ENCODE measurements at places on chromosomes 3 and 15. TPM values are rescaled to one million over a fixed set of nuclear protein-coding genes. Genes with fewer than 3 reads are reported as not detected.

GRM2 gene
- total RNA-seq, result 0.82 TPM

CCNDBP1 gene
- 44.1 TPM for total RNA-seq

MINDY2 gene
- 27.1 TPM for total RNA-seq

ZNF80 gene
- not detected for total RNA-seq

PLSCR5 gene
- total RNA-seq, result not detected

SLC15A2 gene
- 4.2 TPM for total RNA-seq

BTD gene
- 26.9 TPM for total RNA-seq

SAMD7 gene
- total RNA-seq, result not detected

SIDT1 gene
- not detected for total RNA-seq

PFKFB4 gene
- 45.0 TPM for total RNA-seq

KBTBD8 gene
- total RNA-seq, result 6.1 TPM

GABRR3 gene
- total RNA-seq, result not detected

SKOR1 gene
- total RNA-seq, result 0.75 TPM

USF3 gene
- 20.8 TPM for total RNA-seq

EDC3 gene
- 62.6 TPM for total RNA-seq

HGD gene
- 11.9 TPM for total RNA-seq

LRRC49 gene
- 23.4 TPM for total RNA-seq

RASL12 gene
- 0.40 TPM for total RNA-seq

GRCh38 chr3:29382409-29382808, 101.5 kb downstream of the RBMS3 start:
- no peaks in the 10 kb centered on the region for H3K4me1 ChIP-seq
- H3K36me3 ChIP-seq, result no peaks in the 10 kb centered on the region
- no peaks in the 10 kb centered on the region for H3K27me3 ChIP-seq
- H3K27ac ChIP-seq, result no peak overlapping the region
- H3K4me3 ChIP-seq, result no peak overlapping the region
- DNase-seq, result no peak

- H3K27me3 ChIP-seq, result no peaks in the 10 kb centered on the region
- H3K27ac ChIP-seq, result peak overlapping the region; percentile 88
- peaks cover 27% of the 10 kb centered on the region for H3K36me3 ChIP-seq
- DNase-seq, result no peak
These were observed 15.5 kb downstream of the BMF start for GRCh38 chr15:40092979-40093869.

DNA sequence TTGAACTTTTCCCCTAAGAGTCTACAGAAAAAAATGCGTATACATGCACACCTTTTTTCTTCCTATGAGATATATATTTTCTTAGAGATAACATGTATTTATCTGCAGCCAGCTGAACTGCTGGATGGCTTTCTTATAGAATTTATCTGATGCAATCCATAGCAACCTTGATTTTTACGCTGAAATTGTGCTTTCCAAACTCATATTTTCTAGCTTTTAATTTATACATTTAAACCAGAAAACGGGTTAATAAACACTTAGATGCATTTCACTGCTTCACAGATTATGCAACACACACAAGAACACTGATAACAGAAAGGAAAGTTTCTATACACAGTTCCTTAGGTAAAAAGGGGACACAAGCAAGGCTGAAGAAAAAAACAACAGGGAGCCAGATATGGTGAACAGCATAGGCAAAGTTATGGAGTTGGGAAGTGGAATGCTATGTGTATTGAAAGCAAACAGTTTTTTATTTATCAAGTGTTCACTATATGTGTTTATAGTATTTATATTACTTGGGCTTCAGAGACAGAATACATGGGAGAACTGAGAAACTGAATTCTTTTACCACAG, 149.5 kb downstream of the SPATA16 start:
- peaks cover 2% of the 10 kb centered on the region for H3K4me1 ChIP-seq
- no peak overlapping the region for H3K27ac ChIP-seq
- no peaks in the 10 kb centered on the region for H3K36me3 ChIP-seq
- H3K4me3 ChIP-seq, result no peak overlapping the region
- no peaks in the 10 kb centered on the region for H3K27me3 ChIP-seq

- DNase-seq, result no peak
- H3K27me3 ChIP-seq, result no peaks in the 10 kb centered on the region
- H3K27ac ChIP-seq, result no peak overlapping the region
- no peaks in the 10 kb centered on the region for H3K36me3 ChIP-seq
These were observed 9.8 kb downstream of the APBA2 start for GRCh38 chr15:28895566-28895965.

GRCh38 chr15:63022181-63022580, 20.4 kb upstream of the TPM1 start:
- H3K4me3 ChIP-seq, result no peak overlapping the region
- H3K27ac ChIP-seq, result no peak overlapping the region
- peaks cover 17% of the 10 kb centered on the region for H3K4me1 ChIP-seq
- H3K27me3 ChIP-seq, result no peaks in the 10 kb centered on the region
- no peaks in the 10 kb centered on the region for H3K36me3 ChIP-seq

DNA sequence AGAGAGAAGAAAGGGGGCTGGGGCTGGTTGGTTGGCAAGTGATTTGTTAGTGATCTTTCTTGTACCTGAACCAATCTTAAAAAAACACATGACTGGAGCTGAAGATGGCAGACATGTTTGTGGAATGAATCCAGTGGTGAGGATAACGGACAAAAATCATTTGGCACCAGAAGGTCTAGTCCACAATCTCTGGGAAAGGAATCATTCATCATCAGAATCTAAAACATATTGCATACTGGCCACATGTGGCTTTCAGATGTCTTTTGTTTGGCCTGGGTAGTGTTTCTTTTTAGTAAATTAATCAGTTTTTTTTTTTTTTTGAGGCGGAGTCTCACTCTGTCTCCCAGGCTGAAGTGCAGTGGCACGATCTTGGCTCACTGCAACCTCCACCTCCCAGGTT, 5.0 kb downstream of the NEK11 start:
- H3K27ac ChIP-seq, result no peak overlapping the region
- H3K36me3 ChIP-seq, result peaks cover 8% of the 10 kb centered on the region
- no peaks in the 10 kb centered on the region for H3K27me3 ChIP-seq
- no peak overlapping the region for H3K4me3 ChIP-seq
- DNase-seq, result no peak
- H3K4me1 ChIP-seq, result peaks cover 6% of the 10 kb centered on the region

DNA sequence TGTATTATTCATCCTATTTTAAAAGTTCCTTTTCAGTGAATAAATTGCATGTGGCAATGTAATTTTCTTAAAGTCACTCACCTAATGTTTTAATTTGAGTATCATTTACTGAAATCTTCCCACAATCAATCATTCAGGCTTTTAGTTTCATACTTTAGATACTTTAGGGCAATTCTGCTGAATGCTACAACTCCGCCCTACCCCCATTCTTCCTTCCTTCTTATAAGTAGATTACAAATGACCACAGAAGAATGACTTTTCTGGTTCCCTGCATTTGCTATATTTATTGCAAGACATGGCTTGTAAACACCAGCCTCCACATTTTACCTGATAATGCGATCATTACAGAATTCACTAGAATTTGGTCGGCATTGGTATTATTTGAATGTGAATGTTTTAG, 1061.9 kb downstream of the FHIT start:
- no peak for DNase-seq
- H3K36me3 ChIP-seq, result no peaks in the 10 kb centered on the region
- H3K27me3 ChIP-seq, result no peaks in the 10 kb centered on the region

- no peak overlapping the region for H3K4me3 ChIP-seq
- H3K4me1 ChIP-seq, result no peaks in the 10 kb centered on the region
- no peak overlapping the region for H3K27ac ChIP-seq
- no peaks in the 10 kb centered on the region for H3K36me3 ChIP-seq
These were observed 27.3 kb downstream of the MOBP start for GRCh38 chr3:39494781-39495180.

GRCh38 chr15:52068004-52068615, 44.5 kb downstream of the BCL2L10 start:
- DNase-seq, result no peak
- H3K36me3 ChIP-seq, result peaks cover 14% of the 10 kb centered on the region
- H3K4me1 ChIP-seq, result peaks cover 9% of the 10 kb centered on the region
- H3K27me3 ChIP-seq, result no peaks in the 10 kb centered on the region

- no peaks in the 10 kb centered on the region for H3K27me3 ChIP-seq
- H3K27ac ChIP-seq, result no peak overlapping the region
- H3K4me3 ChIP-seq, result no peak overlapping the region
- H3K36me3 ChIP-seq, result peaks cover under 1% of the 10 kb centered on the region
- DNase-seq, result no peak
These were observed 172.1 kb downstream of the KLF13 start for GRCh38 chr15:31498756-31499155.

- H3K27me3 ChIP-seq, result peaks cover 13% of the 10 kb centered on the region
- no peaks in the 10 kb centered on the region for H3K4me1 ChIP-seq
- no peaks in the 10 kb centered on the region for H3K36me3 ChIP-seq
- no peak overlapping the region for H3K27ac ChIP-seq
- no peak overlapping the region for H3K4me3 ChIP-seq
- DNase-seq, result no peak
These were observed 168.3 kb downstream of the SLCO3A1 start for GRCh38 chr15:92021792-92022191.

GRCh38 chr15:85430406-85431204, 50.2 kb downstream of the AKAP13 start:
- H3K4me1 ChIP-seq, result peaks cover 15% of the 10 kb centered on the region
- peaks cover 7% of the 10 kb centered on the region for H3K36me3 ChIP-seq
- no peak for DNase-seq
- no peak overlapping the region for H3K4me3 ChIP-seq

- no peaks in the 10 kb centered on the region for H3K27me3 ChIP-seq
- no peaks in the 10 kb centered on the region for H3K4me1 ChIP-seq
- peaks cover 2% of the 10 kb centered on the region for H3K36me3 ChIP-seq
- DNase-seq, result no peak
These were observed 360.7 kb downstream of the NSUN3 start for GRCh38 chr3:94423578-94423977.

GRCh38 chr15:31027910-31028578, 36.6 kb upstream of the MTMR10 start:
- H3K4me1 ChIP-seq, result peaks cover 20% of the 10 kb centered on the region
- H3K36me3 ChIP-seq, result no peaks in the 10 kb centered on the region
- DNase-seq, result no peak
- H3K27me3 ChIP-seq, result no peaks in the 10 kb centered on the region
- H3K4me3 ChIP-seq, result no peak overlapping the region
- H3K27ac ChIP-seq, result no peak overlapping the region

DNA sequence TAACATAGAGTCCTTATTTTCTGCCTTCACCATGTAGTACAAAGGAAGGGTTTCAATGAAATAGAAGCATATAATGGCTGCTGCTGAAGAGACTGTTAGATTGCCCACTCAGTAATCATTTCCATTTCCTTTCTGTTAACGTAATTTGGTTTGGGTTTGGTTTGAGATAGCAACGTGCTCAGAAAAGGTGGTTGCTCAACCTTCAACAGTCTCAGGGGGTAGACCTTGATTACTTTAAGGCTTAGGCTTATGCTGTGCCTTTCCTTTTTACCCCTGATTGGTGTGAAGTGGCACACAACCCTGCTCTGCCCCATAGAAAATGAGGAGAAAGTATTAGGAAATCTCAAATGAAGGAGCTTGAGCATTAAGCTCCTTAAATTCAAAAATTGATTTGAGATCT, 163.7 kb upstream of the TP63 start:
- H3K4me1 ChIP-seq, result no peaks in the 10 kb centered on the region
- no peak overlapping the region for H3K27ac ChIP-seq
- H3K36me3 ChIP-seq, result no peaks in the 10 kb centered on the region
- H3K27me3 ChIP-seq, result no peaks in the 10 kb centered on the region

GRCh38 chr3:174777813-174778212, 81.3 kb upstream of the NAALADL2 start:
- no peak for DNase-seq
- H3K4me1 ChIP-seq, result peaks cover 2% of the 10 kb centered on the region
- H3K27me3 ChIP-seq, result no peaks in the 10 kb centered on the region
- no peak overlapping the region for H3K4me3 ChIP-seq
- no peak overlapping the region for H3K27ac ChIP-seq

DNA sequence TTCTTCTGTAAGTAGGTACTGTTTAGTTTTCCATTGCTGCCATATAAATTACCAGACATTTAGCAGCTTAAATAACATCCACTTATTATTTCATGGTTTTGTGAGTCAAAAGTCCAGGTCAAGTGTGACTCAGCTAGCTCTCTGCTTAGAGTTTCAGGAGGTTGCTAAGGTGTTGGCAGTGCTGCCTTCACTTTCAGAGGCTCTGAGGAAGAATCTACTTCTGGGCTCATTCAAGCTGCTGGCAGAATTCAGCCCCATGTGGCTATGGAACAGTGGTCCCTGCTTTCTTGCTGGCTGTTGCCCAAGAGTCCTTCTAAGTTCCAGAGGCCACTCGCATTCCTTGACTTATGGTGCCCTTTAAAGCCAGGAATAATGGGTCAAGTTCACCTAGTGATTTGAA, 4.5 kb downstream of the CFAP44 start:
- H3K4me1 ChIP-seq, result no peaks in the 10 kb centered on the region
- H3K27ac ChIP-seq, result no peak overlapping the region
- peaks cover 5% of the 10 kb centered on the region for H3K36me3 ChIP-seq
- no peak overlapping the region for H3K4me3 ChIP-seq

GRCh38 chr3:138174421-138175131, at the start of gene DBR1:
TSS of gene DBR1 (minus strand) at chr3:138174921. CDS start at chr3:138174795, 126 bp downstream.
- peaks cover 10% of the 10 kb centered on the region for H3K36me3 ChIP-seq
- DNase-seq, result peak; percentile 71
- peak within 1 kb of the TSS; percentile 97 for H3K4me3 ChIP-seq

DNA sequence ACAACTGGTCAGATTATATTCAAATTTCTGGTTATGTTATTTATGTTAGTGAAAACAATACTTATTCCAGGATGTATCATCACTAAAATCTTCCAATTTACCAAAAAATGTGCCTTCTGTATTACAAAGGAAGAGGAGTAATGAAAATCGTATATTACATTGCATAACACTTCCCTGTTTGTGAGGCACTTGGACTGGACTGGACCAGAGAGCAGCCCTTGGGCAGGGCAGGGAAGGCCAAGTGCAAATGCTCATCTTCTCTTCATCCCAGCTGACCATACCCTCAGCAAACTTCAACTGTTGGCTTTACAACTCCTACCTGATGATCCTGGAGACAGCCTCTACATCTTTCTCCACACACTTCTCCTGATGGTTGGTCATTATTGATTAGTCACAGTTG, 285.7 kb upstream of the MME start:
- no peak overlapping the region for H3K4me3 ChIP-seq
- H3K27me3 ChIP-seq, result no peaks in the 10 kb centered on the region
- no peak overlapping the region for H3K27ac ChIP-seq

DNA sequence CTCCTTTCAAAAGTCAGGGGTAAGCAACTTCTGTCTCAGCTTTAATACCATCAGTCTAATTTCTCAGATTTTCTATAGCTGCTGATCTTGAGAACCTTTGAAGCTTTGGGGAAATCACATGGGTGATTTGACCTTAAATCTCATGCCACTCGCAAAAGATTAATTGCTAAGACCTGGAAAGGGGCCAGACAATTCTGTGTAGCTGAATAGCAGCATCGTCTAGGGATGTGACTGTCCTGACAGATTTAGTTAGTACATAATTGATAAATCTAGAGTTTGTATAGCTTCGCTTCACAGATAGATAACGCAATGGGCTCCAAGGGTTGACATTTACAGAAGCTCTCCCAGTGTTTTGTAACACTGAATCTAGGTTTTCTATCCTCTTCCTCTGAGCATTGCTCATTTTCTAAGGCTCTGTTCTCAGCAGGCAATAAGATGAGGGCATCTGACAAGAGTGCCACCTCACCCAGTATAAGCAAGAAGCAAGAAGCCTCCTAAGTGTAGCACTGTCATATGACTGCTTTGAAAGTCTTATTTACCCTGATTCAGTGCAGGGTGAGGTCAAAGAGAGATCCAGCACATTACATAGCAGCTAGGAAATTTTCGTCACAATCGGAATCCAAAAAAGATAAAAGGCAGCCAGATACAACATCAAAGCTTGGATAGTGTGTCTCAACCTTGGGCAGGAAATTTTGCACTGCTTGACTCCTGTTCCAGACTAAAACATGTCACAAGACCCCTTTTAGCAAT, 47.7 kb upstream of the DUT start:
- peaks cover 10% of the 10 kb centered on the region for H3K27me3 ChIP-seq
- no peak for DNase-seq
- H3K4me1 ChIP-seq, result no peaks in the 10 kb centered on the region
- H3K4me3 ChIP-seq, result no peak overlapping the region
- no peak overlapping the region for H3K27ac ChIP-seq
- H3K36me3 ChIP-seq, result no peaks in the 10 kb centered on the region
